ENCODE measurements at places on chromosomes 6 and 20. TPM values are rescaled to one million over a fixed set of nuclear protein-coding genes. Genes with fewer than 3 reads are reported as not detected.

Gene CYP24A1
- not detected for total RNA-seq

Gene DLK2
- total RNA-seq = 1.5 TPM

Gene TMEM30A
- total RNA-seq = 67.2 TPM

Gene ZKSCAN4
- 4.8 TPM for total RNA-seq

DNA sequence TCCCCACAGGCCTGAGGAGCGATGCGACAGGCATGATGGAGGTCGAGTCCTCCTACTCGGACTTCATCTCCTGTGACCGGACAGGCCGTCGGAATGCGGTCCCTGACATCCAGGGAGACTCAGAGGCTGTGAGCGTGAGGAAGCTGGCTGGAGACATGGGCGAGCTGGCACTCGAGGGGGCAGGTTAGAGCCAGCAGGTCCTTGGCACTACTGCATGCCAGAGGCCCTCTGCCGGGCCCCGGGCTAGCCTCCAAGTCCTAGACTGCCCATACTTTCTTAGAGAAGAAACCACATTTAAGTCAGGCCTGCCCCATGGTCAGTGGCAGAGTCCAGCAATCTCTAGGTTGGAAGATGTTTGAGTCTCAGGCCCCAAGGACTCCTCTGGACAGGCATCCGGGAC is 32.1 kb downstream of the PKIG start:
- no peak for DNase-seq

- no peak for DNase-seq
Measured at GRCh38 chr6:135665935-135666334, 168.4 kb upstream of the AHI1 start.

GRCh38 chr6:79671600-79672266 is 40.6 kb downstream of the SH3BGRL2 start:
- peak; percentile 20 for DNase-seq

GRCh38 chr6:26075063-26075717 is 12.0 kb upstream of the HFE start:
- no peak for DNase-seq

GRCh38 chr6:36964908-36965307 is 10.4 kb downstream of the PI16 start:
- DNase-seq = no peak

DNA sequence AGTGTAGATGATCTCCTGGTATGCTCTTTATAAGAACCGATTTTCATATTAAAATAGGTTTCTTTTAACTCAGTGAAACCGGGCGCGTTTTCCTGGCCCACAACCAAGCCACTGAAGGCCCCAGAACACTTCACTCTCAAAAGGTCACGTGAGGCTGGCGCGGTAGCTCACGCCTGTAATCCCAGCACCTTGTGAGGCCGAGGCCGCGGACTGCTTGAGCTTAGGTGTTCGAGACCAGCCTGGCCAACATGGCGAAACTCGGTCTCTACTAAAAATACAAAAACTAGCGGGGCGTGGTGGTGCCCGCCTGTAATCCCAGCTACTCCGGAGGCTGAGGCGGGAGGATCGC is 402 bp upstream of the TAF8 start:
- no peak for DNase-seq

DNA sequence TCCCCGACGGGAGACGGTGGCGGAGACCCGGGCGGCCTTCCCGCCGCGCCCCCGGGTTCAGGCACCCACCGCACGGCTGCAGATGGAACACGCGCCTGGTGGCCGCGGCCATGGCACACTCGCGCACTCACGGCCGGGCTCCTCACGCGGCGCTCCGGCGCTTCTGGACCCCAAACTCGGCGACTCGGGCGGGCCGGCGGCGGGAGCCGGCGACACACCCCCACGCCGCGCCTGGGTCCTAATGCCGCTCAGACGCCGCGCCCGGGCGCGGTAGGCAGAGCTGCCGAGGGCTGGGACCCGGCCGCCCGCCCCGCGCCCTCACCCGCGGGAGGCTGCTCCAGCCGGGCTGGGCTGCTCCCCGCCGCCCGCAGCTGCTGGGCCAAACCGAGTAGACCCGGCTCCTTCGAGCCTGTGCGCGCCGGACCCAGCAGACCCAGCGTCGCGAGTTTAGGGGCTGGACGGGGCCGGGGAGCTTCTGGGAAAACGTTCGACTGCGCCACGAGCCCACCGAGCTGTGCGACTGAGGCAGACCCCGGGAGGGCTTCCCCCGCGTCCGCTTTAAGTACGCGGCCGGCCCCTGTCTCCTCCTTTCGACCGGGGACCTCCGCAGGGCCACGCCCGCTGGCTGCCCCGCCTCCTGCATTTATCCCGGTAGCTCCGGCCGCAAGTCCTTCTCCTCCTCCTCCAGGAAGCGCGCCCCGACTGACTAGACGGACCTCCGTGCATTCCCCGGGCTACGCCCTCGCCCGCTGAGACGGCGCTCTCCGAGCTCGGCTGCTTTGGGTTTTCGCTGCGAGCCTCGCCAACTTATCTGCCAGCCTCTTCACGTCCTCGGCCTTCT is at the start of gene SLC4A11:
Gene SLC4A11, minus strand, starts transcription at position 165 of the 841 bp plus-strand sequence. Its CDS starts 53 bp downstream, at position 112.
- peak; percentile 27 for DNase-seq

DNA sequence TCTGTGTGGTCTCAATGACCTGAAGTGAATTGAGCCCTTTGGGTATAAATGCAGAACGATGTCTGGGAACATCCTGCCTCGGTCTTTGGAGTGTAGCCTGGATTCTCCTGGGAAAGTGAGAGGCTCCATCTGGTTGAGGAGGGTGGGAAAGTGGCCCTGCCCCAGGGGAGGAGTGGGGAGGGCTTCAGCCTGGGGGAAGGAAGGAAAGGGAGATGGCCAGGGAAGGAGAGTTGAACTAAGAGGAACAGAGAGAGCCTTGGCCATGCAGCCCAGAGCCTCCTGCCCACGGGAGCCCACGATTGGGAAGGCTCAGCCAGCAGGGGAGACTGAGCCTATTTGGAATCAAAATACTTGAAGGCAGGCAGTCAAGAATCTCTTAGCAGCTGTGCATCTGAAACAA is 2.3 kb upstream of the EPB41L1 start:
- no peak for DNase-seq

DNA sequence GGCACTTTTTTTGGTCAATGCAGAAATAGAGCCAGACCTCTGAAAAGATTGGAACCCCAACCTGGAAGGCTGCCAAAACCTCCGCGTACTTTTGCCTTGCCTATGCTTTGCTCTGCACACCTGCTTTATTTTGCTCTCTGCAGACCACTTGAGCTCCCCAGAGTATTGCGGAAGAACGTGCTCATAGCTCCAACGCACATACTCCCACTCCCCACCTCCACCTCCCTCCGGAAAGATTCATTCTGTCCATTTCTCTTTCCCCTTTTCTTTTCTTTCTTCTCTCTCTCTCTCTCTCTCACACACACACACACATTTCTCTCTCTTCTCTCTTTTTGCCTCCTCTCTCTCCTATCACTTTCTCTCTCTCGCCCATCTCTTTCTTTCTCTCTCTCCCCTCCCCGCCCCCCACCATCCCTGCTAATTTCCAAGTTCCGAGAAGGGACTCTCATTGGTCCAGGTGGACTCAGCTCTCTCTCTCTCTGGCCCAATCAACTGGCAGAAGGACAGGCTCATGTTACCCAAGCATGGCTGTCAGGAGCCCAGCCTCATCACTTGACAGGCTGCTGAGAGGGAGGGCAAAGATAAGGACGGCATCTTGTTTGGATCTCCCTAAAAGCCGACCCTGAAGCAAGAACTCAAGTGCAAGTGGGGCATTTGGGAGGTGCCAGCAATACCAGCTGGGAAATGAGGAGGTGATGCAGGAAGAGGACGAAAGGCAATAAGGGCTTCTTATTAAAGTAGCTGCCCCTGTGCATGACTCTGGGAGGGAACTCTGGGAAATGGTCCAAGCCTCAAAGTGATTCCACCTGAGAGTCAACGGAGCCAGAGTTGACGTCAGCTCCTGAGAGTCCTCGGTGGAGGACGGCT is 246.1 kb downstream of the LY86 start:
- no peak for DNase-seq

GRCh38 chr20:53623454-53624211 is 30.0 kb upstream of the ZNF217 start:
- DNase-seq = peak; percentile 29

- DNase-seq = no peak
Measured at GRCh38 chr6:27106382-27106781, 141.1 kb upstream of the PRSS16 start.

DNA sequence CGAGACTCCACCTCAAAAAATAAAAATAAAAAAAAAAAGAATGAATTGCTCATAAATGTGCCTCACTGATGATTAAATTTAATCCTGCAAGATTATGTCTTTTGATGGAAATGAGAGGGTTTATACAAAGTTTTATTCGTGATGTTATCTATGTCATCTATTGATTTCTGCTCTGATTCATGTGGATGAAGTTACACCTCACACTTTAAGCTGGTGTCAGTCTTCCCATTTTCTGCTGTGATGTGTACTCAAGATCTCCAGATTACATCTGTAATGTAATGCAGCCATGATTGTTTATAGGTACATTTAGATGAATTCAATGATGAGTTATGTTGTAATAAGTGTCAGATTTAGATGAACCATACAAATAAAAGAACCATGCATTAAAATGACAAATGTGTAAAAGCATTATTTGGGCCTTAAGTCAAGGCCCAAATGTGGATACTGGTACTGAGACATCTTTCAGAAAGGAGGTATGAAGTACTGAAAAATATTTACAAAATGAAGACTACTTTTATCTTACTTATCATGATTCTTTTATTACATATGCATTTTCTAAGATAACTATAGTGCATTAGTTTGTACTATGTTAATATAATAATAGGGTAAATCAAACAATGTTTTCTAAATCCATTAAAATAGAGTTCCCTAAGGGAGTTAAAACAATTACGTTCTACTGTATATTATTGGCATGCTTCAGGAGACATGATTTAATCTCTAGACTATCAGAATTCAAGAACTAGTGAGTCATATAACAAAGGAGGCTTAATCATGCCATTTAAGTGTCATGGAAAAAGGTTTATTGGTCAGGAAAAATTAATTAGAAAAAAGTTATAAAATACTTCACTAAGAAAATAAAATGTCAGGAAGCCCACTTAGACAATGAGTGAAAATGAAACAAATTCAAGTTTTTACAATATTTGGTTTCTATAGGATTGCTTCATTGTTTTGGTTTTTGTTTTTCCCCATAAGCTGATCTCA is 34.5 kb downstream of the HCRTR2 start:
- no peak for DNase-seq

GRCh38 chr20:58651946-58652605 is 993 bp downstream of the STX16 start:
- peak; percentile 65 for DNase-seq

- DNase-seq = no peak
Measured at GRCh38 chr6:16097382-16098171, 31.3 kb upstream of the MYLIP start.

GRCh38 chr6:52216932-52217575 is 27.2 kb downstream of the IL17F start:
- no peak for DNase-seq

DNA sequence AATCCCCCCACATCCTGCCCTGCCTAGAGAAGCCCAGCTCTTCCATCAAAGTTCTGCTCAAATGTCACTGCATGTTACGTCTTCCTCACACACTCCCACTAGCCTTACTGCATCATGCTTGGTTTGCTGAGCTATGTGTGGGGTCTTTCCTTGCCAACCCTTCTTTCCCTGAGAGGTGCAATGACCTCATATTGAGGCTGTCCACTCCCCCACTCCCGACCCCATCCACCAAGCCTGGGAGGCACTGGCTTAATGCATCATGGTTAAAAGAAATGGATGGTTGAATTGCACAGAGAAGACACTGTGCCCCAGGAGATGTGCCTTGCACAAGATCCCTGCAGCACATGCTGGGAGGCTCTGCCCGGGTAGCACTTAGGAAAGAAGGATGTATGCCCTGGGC is 7.7 kb upstream of the IRF4 start:
- DNase-seq = no peak

- no peak for DNase-seq
Measured at GRCh38 chr6:51753635-51754034, 333.8 kb downstream of the PKHD1 start.

DNA sequence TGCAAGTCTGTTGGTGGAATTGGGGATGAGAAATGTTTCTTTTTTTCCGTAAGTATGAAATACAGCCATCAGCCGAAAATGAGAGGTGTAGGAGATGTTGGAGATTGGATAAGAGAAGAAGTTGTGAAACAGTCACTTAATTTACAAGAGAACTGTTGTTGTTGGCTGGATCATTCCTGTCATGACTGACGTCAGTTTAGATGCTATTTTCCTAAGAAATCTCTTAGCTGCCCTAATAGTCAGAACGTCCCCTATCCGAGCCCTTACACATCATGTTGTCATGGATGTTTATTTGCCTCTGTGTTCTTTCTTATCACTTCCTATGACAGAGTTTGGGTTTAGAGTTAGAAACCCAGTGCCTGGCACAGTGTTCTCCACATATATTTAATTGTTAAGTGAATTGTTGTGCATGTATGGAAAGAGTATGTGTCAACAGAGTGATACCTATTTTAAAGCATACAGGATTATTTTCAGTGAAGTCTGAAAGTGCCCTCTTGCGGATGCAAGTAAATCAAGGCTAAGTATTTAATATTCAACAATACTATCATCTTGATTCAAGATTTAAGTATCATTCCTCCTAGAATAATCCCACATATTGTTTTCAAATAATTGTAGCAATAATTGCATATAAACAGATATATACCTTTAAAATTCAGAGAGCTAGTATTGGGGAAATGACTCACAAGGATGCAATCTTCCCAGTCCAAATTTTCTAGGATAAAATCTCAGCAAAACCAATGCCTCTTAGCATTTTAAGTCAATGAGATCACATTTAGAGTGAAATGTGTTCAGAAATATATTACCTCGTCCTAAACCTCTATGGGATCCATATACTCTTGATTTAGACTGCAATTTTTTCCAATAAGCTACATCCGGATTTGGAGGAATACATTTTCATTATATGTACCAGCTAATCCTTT is 309.9 kb upstream of the NOX3 start:
- no peak for DNase-seq

DNA sequence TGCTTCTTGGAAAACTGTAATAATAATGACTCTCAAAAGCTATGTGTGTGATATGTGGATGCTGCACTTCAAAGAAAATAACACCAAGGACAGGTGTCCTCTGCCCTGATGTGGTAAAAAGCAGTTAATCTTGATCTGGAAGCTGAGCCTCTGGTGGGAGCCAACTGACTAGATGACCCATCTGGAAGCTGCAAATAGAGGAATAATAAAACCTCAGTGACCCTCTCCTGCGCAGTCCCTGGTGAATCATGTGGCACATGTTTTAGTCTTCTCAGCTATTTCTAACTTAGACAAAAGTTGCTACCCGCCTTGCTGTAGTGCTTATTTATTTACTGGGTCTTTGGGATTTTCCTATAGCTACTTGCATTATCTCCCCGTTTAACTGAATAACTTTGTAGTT is 47.3 kb downstream of the TP53INP2 start:
- no peak for DNase-seq

GRCh38 chr6:7684843-7685242 is 41.1 kb upstream of the BMP6 start:
- DNase-seq = no peak
